IPS DF 19.7 (cell line): ENCODE measurements at places on chromosomes 4 and X.

DNA sequence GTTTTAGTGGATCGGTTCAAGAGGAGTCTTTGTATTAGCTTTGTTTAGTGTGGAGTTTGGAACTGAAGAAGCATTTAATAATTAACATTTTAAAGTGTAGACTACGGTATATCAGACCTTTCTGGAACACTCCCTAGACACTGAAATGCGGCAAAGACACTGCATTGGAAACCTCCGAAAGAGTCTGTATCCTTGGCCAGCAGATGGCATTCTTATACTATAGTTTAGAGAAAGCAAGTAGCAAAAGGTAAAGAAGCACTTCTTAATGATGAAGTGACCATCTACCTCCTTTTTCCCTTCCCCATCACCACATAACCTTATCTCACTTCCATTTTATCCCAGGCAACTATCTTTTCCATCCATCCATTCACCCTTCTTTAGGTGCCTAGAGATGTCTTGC lies 7.6 kb downstream of the FABP2 start:
- DNase-seq = no peak

- no peak for DNase-seq
Measured at GRCh38 chr4:187962926-187963325, 32.6 kb upstream of the ZFP42 start.

GRCh38 chr4:108488865-108489264 lies 131.5 kb upstream of the RPL34 start:
- DNase-seq = no peak

DNA sequence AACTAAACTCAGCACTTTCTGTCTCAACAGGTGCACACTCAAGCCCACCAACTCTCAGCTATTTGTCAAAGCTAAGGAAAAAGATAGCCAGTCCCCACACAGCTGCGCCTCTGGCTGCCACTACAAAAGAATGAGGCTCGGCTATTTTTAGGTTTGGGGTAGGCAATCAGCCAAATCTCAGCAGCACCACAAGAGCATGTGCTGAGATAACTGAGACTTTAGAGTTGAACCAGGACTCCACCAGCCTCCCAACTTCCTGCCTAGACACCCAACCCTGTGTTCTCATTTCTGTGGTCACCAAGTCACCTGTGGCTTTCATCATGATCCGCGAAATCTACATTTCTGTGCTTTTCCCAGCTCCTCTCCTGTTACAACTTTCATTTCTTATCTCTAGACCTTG lies 28.0 kb downstream of the DMD start:
- DNase-seq = no peak

GRCh38 chr4:139005774-139006173 lies 9.8 kb upstream of the NOCT start:
- DNase-seq = no peak

GRCh38 chr4:5118994-5119835 lies 67.9 kb downstream of the STK32B start:
- DNase-seq = no peak

DNA sequence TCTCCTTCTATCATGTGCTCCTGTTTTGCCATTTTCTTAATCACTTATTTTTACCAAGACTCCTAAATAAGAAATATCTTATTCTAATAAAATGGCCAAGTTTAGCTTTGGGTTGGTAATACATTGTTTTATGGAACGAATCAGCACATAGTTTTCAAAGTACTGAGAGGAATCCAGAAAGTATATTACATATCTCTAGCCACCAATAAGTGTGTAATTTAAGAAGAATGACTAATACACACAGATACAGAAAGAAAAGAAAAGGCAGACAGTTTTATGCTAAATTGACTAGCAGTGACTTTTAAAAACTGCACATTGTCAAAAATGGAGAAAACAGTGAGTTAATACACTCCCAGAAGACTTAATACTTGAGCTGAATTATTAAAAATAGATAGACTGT lies 167.0 kb upstream of the IL15 start:
- no peak for DNase-seq

DNA sequence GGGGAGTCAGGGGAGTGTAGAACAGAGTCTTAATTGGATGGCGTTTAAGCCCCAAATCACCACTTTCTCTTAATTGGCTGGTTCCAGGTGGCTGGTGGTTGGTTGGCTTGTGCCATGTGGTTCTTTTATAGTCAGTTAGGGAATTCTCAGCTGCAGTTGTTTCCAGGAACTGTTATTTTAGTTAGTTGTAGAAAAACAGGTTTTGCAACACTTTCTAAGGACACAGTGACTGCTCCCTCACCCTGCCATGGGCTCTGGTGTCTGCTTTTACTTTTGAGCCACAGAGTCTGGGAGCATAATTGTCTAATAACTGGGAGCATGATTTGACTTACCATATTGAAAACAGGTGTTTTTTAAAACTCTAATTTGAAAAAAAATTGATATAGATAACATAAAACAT lies 75.8 kb upstream of the PCDH18 start:
- no peak for DNase-seq

DNA sequence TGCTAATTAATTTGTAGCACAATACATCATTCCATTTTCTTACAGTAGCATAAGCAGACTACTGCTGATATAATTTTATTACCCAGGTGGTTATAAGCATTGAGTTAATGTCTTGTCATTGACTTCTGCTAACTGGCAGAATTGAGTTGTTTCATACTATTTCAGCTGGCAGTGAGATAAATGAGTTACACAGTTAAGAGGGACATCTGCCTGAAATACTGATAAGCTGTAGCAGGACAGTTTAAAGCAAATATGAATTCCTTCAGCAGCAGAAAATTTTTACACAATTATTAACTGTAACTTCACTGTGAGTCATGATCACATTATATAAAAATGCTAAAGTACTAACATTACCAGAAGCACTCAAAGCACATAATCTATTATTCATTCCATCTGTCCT lies 326.8 kb downstream of the INPP4B start:
- no peak for DNase-seq

DNA sequence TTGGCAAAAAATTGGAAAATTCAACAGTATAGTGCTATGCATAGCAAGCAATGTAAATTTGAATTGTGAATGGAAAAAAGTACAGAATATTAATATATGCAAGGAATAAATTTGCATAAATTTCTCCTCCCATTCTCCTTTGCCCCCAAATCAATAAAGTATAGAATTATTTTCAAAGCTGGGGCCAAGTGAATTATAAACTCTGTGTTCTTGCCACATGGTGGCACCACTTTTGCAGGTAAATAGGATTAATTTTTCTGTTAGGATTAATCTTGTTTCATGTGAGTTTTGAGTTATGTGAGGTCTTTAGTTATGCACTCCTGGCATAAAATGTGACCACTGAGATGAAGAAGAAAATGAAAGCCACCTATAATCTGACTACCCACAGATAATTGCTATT lies 19.9 kb downstream of the COPS4 start:
- no peak for DNase-seq

DNA sequence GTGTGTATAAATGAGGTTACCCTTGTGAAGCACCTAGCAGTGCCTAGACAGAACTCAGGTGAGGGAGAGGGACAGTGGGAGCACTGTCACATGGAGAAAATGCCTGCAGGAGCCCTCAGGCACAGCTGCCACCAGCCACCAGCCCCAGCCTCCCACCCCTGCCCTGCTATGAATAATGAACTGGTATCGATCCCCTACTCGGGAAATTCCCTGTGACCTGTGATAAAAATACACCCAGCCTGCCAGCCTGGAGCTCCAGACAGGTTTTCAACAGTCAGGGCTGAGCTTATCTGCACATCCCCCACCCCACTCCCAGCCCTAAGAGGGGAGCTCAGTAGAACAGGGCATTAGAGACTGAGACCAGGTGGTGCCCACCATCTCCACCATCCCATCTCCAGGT lies 159.6 kb upstream of the PJA1 start:
- DNase-seq = no peak

- no peak for DNase-seq
Measured at GRCh38 chr4:116180157-116180601, 905.2 kb downstream of the TRAM1L1 start.
